Bronchus fibroblast of lung (primary cell): ENCODE measurements at places on chromosomes 2 and 18. TPM values are rescaled to one million over a fixed set of nuclear protein-coding genes. Genes with fewer than 3 reads are reported as not detected.

The ACVR1C gene
- total RNA-seq = not detected in 2 replicates

The CNRIP1 gene
- 61.2 and 62.9 TPM in 2 replicates for total RNA-seq

The COBLL1 gene
- total RNA-seq = 0.67 and 0.74 TPM in 2 replicates

The RNF125 gene
- total RNA-seq = 0.30 and 0.34 TPM in 2 replicates

The TUBB8B gene
- not detected in 2 replicates for total RNA-seq

The COLEC11 gene
- 0.50 and 0.59 TPM in 2 replicates for total RNA-seq

The PRKCE gene
- 3.7 and 4.3 TPM in 2 replicates for total RNA-seq

The RIT2 gene
- not detected in 2 replicates for total RNA-seq

The HAAO gene
- total RNA-seq = 3.9 and 4.2 TPM in 2 replicates

The IL1B gene
- 0.17 and 0.45 TPM in 2 replicates for total RNA-seq

The RTP5 gene
- total RNA-seq = not detected in 2 replicates

The LIMS4 gene
- total RNA-seq = not detected in 2 replicates

The DIPK1C gene
- not detected in 2 replicates for total RNA-seq

The SPATA3 gene
- total RNA-seq = not detected in 2 replicates

The C2orf78 gene
- not detected in 2 replicates for total RNA-seq

The FTCDNL1 gene
- 0.30 and 1.2 TPM in 2 replicates for total RNA-seq

The STARD6 gene
- 0.15 and 0.34 TPM in 2 replicates for total RNA-seq

The CD302 gene
- total RNA-seq = 5.0 and 5.2 TPM in 2 replicates

The UGT1A6 gene
- total RNA-seq = not detected in 2 replicates

The CHRND gene
- not detected in 2 replicates for total RNA-seq

The M1AP gene
- total RNA-seq = not detected in 2 replicates

The SP100 gene
- 41.4 and 49.5 TPM in 2 replicates for total RNA-seq

The ZNF638 gene
- total RNA-seq = 46.1 and 59.7 TPM in 2 replicates

The LYPD6 gene
- total RNA-seq = 3.6 and 4.5 TPM in 2 replicates

The CELF4 gene
- total RNA-seq = not detected in 2 replicates

The ATP6V1B1 gene
- 1.0 and 4.4 TPM in 2 replicates for total RNA-seq

The CPO gene
- total RNA-seq = not detected in 2 replicates

The C2orf80 gene
- not detected in 2 replicates for total RNA-seq

The ATP6V1C2 gene
- total RNA-seq = not detected in 2 replicates

The SCRN3 gene
- total RNA-seq = 12.2 and 17.3 TPM in 2 replicates

The DUSP19 gene
- 1.2 and 1.5 TPM in 2 replicates for total RNA-seq

The MDH1B gene
- 0.34 and 0.45 TPM in 2 replicates for total RNA-seq

The EMX1 gene
- not detected in 2 replicates for total RNA-seq

The SERPINB3 gene
- total RNA-seq = not detected in 2 replicates

The MOGAT1 gene
- not detected in 2 replicates for total RNA-seq

The GREB1L gene
- under 0.01 and 0.30 TPM in 2 replicates for total RNA-seq

The FAHD2B gene
- 5.9 and 7.3 TPM in 2 replicates for total RNA-seq

The NYAP2 gene
- not detected in 2 replicates for total RNA-seq

The LYPD1 gene
- 0.34 and 1.2 TPM in 2 replicates for total RNA-seq

The OTOF gene
- not detected in 2 replicates for total RNA-seq

The ZNF521 gene
- total RNA-seq = 18.4 and 55.1 TPM in 2 replicates

The CD226 gene
- total RNA-seq = under 0.01 TPM in 1 of 2 replicates, not detected in the other

The AKAIN1 gene
- total RNA-seq = not detected in 2 replicates
